ENCODE measurements at places on chromosomes 2 and 18.

- DNase-seq: no peak
Observed at GRCh38 chr2:220273082-220273481, 645.7 kb downstream of the SLC4A3 start.

DNA sequence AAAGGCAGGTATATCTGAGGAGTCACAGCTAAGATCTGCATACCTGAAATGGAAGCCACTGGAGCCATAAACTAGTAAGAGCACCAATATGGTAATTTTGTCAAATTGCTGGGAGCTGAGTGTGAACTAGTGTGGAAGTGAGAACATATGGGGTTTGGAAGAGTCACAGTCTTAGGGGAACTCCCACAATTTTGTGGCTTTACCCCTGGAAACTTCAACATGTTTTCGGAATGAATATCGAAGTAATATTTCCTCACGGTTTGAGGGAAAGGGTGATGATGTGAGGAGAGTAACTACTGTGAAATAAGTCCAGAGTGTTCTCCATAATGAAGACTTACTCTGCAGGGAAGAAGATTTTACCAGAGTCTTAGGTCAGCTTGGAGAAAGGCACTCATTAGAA, 565.9 kb downstream of the RIT2 start:
- no peak for DNase-seq

DNA sequence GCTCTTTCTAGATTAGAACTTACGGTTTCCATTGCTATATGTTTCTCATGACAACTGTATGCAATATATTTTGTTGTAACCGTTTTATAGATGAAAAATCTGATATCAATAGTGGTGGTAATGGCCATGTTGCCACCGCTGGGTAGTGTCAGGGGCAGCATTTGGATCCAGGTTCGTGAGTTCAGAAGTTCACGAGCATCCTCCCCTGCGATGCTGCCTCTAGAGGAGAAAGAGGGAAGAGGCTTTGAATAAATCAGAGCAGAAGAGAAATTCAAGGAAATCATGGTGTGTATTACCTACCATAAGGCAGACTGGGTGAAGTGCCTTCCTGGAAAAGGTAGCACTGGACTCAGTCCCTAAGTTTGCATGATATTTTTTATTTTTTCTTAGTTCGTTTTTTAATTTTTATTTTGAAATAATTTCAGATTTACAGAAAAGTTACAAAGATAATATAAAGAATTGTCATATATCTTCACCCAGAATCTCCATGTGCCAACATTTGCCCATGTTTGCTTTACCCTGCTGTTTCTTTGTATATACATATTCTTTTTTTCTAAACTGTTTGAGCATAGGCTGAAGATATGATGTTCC, 3.3 kb upstream of the ZBTB7C start:
- DNase-seq: peak; percentile 12

- DNase-seq: no peak
Observed at GRCh38 chr18:59923539-59924196, 23.9 kb downstream of the PMAIP1 start.

DNA sequence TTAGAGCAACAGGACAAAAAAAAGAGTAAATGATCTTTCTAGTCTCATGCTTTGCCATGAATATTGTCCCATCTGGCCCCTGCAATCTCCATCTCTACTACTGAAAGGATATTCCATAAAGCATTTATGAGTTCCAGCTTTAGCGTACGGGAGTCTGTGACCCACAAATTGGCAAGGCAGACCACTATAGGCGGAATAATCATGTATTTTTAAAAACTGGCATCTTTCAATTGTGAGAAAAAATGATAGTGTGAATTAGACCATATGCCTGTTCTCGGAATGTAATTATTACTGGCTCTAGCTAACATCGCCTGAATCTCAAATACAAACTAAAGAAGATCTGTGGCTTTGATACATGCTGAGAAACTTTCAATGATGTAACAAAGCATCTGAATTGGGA, 738.1 kb upstream of the NXPH2 start:
- no peak for DNase-seq

- no peak for DNase-seq
Observed at GRCh38 chr2:109387778-109388469, 225.8 kb downstream of the SEPTIN10 start.

DNA sequence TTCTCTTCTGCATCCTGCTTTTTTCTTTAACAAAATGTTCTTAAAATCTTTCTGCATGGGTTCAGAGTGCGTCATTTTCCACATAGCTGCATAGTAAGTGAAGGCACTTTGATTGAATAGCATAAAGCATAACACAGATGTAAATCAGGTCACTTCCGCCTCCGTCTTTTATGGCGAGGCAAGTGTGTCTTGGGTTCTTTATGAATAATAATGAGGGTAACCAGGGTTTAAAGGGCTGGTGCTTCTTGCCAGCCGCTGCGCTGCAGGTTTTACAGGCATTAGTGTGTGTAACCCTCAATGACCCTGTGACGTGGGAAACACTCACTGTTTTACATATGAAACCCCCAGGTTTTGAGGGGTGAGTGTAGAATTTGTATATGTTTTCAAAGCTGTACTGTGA, 164.2 kb downstream of the MYT1L start:
- DNase-seq: no peak

DNA sequence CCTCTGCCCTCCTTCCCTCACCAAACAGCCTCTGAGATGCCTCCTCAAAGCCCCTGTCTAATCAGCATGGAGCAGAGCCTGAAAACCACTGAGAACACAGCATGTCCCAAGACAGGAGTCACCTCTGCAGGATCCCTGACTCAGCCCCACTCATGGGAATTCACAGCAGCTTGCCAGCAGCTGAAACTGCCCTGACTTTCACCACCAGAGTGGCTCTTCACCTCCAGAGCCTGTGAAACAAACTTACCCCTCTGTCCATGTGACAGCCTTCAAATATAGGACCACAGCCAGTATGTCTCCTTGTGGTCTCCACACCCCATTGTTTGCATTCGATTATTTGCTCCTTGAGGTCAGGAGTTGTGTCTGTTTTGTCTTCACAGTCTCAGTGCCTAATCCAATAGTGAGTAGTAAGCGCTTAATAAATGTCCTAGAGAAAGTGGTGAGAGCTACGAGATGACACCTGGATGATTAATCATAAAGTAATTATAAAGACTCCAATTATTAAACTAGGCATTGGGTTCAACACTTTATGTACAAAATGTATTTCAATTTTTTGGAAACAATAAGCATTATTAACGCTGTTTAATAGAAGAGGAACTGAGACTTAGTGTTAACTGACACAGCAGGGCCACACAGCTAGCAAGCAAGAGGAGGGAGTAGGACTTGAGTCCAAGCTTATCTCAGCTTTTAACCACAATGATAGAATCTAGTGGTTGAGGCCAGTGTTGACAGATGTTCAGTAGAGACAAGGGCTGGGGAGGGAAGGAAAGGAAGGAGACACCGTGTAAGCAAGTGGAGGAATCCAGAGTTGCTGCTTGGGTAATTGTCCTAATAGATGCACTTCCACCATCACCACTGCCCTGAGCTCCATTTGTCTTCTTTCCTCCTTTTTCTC, 358.7 kb upstream of the TNP1 start:
- no peak for DNase-seq

DNA sequence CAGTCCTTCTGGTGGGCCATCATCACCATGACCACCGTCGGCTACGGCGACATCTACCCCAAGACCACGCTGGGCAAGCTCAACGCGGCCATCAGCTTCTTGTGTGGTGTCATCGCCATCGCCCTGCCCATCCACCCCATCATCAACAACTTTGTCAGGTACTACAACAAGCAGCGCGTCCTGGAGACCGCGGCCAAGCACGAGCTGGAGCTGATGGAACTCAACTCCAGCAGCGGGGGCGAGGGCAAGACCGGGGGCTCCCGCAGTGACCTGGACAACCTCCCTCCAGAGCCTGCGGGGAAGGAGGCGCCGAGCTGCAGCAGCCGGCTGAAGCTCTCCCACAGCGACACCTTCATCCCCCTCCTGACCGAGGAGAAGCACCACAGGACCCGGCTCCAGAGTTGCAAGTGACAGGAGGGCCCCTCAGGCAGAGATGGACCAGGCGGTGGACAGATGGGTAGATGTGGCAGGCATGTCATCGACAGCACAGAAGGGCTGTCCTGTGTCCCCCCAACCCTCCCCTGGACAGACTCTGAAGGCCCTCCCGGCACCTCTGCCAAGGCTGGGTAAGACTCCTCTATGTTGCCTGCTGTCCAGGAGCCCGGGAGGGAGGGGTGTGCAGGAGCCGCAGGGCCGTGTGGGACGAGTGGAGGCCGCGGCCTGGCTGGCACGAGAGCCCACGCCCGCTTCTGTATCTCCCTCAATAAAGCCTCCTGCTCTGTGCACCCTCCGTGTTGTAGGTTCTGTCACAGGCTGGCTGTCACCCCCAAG, 2.0 kb downstream of the KCNF1 start:
- DNase-seq: no peak

- no peak for DNase-seq
Observed at GRCh38 chr18:71329114-71329513, 1040.3 kb downstream of the SOCS6 start.

DNA sequence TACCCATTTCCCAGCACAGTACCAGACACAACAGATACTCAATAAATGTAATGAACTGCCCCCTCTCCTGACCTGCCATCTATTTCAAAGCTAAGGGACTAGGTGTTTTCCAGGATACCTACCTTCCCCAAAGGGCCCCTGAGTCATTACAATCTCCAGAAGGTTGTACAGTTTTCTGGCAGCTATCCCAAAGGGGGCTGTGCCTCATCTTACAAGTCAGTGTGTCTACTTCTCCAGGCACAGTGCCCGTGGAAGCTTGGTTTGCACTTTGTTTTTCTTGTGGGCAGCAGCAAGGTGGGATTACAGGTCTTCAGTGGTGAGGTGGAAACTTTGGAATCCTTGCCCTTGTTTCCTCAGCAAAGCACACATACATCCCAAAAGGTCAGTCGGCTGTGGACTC, 62.8 kb upstream of the CYP26B1 start:
- DNase-seq: no peak

GRCh38 chr2:127164761-127165538, 55.1 kb downstream of the CYP27C1 start:
- no peak for DNase-seq

DNA sequence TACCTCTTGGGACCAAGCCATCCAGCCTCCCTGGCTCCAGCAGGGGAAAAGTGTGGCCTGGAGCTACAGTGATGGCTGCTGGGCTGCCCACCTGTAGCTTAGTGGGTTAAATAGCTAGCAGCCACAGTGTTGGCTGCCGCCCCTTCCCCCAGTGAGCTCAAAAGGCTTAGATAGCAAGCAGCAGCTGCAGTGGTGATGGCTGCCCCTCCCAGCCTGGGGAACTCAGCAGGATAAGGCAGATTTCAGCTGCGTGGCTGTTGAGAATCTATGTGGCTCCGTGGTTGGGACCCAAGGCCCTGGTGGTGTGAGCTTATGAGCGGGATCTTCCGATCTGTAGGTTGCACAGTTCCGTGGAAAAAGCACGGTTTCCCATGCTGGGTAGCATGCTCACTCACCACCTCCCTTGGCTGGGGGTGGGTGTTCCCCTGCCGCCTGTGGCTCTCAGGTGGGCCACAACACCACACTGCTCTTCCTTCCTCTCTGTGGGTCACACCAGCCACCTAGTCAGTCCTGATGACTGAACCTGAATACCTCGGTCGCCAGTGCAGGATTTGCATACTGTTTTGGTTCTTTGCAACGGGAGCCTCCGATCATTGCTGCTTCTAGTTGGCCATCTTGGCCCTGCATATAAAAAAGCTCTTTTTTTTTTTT, 946.5 kb upstream of the FAM98A start:
- DNase-seq: no peak

- peak; percentile 20 for DNase-seq
Observed at GRCh38 chr2:3536682-3537632, 17.6 kb upstream of the ADI1 start.

GRCh38 chr18:75836516-75836915, 409.0 kb upstream of the SMIM21 start:
- no peak for DNase-seq

GRCh38 chr2:226168496-226169160, 631.0 kb downstream of the IRS1 start:
- no peak for DNase-seq

DNA sequence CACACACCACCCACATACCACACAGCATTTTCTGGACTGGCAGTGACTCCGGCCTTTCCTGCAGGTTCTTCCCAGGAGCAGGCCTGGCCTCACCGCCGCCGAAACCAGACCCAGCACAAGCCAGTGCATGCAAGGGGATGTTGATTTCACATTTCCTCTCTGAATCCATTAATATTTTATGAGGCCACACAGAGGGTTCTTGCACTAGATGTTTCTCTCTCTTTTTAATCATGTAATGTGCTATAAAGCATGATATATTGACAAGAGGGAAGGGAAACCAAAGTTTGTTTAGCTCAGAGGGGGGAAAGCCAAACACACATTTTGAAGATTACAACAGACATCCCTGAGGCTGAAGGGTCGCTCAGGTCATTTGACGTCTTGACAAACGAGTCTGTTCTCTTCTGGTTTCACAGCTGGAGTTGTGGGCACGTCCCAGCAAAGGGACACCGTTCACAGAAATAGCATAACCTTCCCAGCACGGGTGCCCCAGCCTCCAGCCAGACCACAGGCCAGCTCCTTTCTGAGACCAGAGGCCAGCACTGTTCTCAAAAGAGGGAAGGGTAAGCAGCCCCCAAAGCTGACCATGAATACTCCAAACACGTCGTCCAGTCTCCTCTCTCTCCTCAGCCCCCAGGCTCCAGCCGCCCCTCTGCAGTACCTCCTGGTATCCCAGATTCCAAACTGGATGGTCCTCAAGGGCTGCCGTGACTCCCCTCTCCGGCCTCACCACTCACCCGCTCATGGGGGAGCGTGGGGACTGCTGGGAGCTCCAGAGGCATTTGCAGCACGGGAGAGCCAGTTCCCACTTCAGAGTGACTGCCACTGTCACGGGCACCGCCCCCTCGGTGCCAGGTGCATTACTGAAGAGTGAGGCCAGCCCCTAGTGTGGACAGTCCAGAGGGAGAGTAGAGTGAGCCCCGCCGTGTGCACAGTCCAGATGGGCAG, 340.3 kb upstream of the SALL3 start:
- no peak for DNase-seq

- no peak for DNase-seq
Observed at GRCh38 chr18:54480616-54481015, 110.4 kb upstream of the DYNAP start.

DNA sequence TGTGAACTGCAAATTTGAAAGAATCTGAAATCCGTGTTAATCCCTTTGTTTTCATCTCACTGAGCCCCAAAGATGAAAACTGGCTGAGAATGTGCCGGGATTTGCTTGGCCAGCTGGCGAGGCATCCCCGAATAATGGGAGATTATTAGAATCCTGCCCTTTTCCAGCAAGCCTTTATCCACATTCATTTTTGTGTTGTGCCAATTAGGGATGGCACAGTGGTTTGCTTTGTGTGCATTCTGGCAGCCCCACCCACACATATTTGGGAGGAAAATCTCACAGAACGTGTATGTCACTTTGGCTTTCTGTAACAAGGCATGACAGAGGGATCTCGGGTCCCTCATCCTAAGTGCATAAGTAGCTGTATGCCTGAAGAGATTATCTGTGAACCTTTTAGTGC, 405.8 kb upstream of the FAM98A start:
- no peak for DNase-seq

- DNase-seq: no peak
Observed at GRCh38 chr2:156704617-156705016, 268.4 kb downstream of the GPD2 start.

- DNase-seq: no peak
Observed at GRCh38 chr2:9673914-9674481, 43.2 kb upstream of the YWHAQ start.
